ENCODE measurements at places on chromosomes 13 and 19.
A peak's percentile ranks its signal among the peaks of the same experiment; 100 is the strongest.

GRCh38 chr13:74336546-74336945, 202.3 kb upstream of the KLF12 start:
- no peak for DNase-seq

GRCh38 chr13:59274958-59275727, 888.6 kb downstream of the DIAPH3 start:
- DNase-seq, result no peak

GRCh38 chr19:37691881-37692504, 27.6 kb downstream of the ZNF607 start:
- peak; percentile 88 for DNase-seq

- DNase-seq, result no peak
Measured at GRCh38 chr19:15300533-15301197, 31.7 kb downstream of the BRD4 start.

DNA sequence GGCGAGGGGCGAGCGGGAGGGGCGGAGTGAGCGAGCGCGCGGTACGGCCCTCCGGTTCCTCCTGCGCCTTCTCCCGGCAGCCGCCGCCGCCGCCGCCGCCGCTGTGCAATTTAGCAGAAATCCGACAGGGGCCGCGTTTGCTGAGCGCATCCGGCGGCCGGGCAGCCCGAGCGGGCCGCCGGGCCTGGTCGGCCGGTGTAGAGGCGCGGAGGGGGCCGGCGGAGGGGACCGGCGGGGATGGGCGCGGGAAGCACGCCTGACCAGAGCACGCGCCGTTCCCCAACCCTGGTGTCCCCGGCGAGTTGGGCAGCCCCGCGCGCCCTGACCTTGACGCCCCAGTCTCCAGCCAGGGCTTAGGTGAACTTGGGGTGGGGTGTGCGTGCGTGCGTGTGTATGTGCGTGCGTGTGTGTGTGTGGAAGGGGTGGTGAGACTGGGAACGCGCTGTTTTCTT, 144.5 kb upstream of the ZNF536 start:
- no peak for DNase-seq

All from ascending aorta (tissue), 2 donors.